ENCODE measurements at places on chromosomes 12 and 14. TPM values are rescaled to one million over a fixed set of nuclear protein-coding genes. Genes with fewer than 3 reads are reported as not detected.

DNA sequence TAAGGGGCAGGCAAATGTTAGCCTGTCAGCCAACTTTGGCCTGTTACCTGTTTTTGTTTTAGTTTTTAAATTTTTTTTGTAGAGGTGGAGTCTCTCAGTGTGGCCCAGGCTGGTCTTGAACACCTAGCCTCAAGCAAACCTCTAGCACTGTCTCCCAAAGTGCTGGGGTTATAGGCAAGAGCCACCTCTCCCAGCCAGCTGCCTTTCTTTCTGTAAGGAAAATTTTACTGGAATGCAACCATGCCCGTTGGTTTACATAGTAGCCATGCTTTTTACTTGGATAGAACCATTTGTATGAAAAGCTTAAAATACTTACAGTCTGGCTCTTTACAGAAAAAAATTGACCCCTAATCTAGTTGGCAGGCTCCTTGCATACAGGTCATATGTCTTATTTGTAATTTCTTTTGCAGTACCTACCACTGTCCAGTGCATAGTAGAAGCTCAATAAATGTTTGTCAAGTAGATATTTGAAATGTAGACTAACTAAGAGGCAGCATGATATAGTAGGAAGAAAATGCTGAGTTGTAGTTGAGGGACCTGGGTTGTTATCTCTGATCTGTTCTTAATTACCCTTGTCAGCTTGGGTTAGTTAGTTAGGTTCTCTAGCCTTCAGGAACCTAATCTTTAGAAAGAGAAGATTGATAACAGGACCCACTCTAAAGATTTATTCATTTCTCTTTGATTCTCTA lies 4.7 kb downstream of the MDM2 start:
- H3K4me3 ChIP-seq = no peak overlapping the region
- no peak overlapping the region for H3K27ac ChIP-seq

The ADCK1 gene
- total RNA-seq = 6.9 TPM

DNA sequence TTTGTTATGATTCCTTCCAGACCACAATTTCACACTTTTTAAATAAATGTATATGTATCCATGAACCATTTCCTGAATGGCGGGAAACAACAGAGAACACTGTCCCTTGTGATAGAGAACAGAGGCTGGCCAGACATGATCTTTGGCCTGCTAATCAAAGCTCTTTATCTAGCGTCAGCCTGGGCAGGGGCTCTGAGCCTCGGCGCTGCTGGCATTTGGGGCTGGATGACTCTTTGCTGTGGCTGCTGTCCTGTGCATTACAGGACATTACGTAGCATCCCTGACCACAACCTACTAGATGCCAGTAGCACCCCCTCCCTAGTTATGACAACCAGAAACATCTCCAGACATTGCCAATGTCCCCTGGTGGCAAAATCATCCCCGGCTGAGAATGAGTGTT lies 77.7 kb downstream of the DNAH10 start:
- no peaks in the 10 kb centered on the region for H3K36me3 ChIP-seq
- H3K4me1 ChIP-seq = no peaks in the 10 kb centered on the region
- H3K4me3 ChIP-seq = no peak overlapping the region

- H3K27me3 ChIP-seq = no peaks in the 10 kb centered on the region
- H3K4me3 ChIP-seq = no peak overlapping the region
- DNase-seq = no peak
- no peaks in the 10 kb centered on the region for H3K4me1 ChIP-seq
These were observed 105.6 kb downstream of the SLC25A47 start for GRCh38 chr14:100428727-100429126.

- no peaks in the 10 kb centered on the region for H3K36me3 ChIP-seq
- H3K27ac ChIP-seq = no peak overlapping the region
- H3K4me1 ChIP-seq = no peaks in the 10 kb centered on the region
- DNase-seq = no peak
- no peaks in the 10 kb centered on the region for H3K27me3 ChIP-seq
These were observed 445.6 kb downstream of the ADAMTS20 start for GRCh38 chr12:43106355-43106754.

GRCh38 chr12:10190558-10191388 lies 11.9 kb downstream of the TMEM52B start:
- no peak overlapping the region for H3K4me3 ChIP-seq
- no peaks in the 10 kb centered on the region for H3K36me3 ChIP-seq
- peak; percentile 53 for DNase-seq
- no peaks in the 10 kb centered on the region for H3K4me1 ChIP-seq
- no peak overlapping the region for H3K27ac ChIP-seq

GRCh38 chr12:111094157-111095010 lies 174.0 kb upstream of the MYL2 start:
- H3K36me3 ChIP-seq = no peaks in the 10 kb centered on the region
- no peak overlapping the region for H3K27ac ChIP-seq
- no peak for DNase-seq
- no peaks in the 10 kb centered on the region for H3K4me1 ChIP-seq
- no peak overlapping the region for H3K4me3 ChIP-seq

The MIP gene
- not detected for total RNA-seq

- H3K4me3 ChIP-seq = no peak overlapping the region
- no peaks in the 10 kb centered on the region for H3K27me3 ChIP-seq
- H3K27ac ChIP-seq = no peak overlapping the region
These were observed 962.9 kb downstream of the TMEM121 start for GRCh38 chr14:106489112-106489881.

DNA sequence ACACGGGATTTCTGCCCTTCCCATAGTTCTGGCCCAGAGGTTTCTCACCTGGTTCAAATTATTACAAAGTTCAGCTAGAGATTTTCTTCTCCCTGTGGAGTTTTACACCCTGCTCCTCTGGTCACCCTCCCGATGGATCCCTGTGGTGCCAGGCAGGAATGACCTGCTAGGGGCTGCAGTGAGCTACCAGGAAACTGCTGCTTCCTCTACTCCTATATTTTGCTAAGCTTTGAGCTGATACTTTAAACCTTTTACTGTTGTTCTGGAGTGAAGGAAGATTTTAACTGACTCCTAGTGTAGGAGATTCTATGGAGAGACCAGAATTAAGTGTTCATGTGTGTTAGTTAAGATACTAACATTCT lies 30.4 kb upstream of the LRIG3 start:
- H3K27me3 ChIP-seq = no peaks in the 10 kb centered on the region
- no peaks in the 10 kb centered on the region for H3K36me3 ChIP-seq
- DNase-seq = no peak

DNA sequence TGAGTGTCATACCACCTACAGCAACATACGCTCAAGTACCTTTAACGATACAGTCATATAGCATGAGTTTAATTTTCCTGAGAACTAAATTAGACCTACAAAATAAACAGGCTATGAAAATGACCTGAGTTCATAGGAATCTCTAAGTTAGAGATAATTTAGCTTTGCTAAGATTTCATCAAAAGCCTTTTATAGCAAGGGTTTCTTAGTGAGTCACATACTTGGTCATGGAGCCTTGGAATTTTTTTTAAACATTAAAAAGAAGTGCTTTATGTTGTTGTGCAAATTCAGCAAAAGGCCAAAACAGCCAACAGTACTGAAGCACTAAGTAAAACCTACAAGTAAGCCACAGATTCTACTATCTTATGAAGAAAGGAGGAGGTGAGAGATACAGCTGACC lies 93.6 kb upstream of the FERMT2 start:
- no peaks in the 10 kb centered on the region for H3K27me3 ChIP-seq
- H3K4me3 ChIP-seq = no peak overlapping the region
- H3K27ac ChIP-seq = peak overlapping the region; percentile 75
- no peak for DNase-seq

DNA sequence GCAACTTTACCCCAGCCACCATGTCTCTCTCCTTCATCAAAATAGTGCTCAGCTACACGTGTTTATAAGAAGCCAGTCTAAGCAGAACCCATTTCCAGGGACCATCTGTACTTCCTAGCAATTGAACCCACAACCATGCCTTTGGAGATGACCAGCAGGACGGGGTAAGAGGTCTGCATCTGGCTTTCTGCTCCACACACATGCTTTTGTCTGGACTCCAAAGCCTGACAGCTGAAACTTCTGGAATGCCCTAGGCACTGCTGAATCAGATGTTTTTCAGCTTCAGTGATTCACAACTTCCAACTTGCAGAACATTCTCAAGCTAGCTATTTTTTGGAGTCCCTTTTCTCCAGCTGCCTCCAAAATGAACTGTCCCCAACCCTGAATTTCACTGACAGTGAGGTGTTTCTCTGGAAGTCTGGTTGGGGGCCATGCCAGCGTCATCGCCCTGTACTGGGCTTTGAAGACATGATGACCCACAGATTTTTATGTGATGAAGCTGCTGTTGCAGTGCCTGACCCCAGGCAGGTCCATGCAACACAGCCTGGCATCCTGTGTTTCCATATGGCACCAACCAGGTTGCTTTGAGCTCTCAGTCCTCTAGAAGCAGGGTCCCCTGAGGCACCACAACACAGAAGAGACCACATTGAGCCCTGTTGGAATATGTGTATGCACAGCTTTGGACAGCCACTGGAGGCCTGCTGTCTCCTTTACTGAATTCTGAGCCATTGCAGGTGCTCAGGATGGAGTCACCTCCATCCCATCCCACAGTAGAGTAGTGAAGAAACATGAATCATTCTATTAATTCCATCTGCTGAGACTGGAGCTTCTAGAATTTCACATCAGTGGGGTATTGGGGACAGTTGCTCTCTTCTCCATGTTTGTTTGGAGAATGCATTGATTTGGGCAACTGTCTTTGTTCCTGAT lies 80.2 kb downstream of the NUAK1 start:
- DNase-seq = no peak
- no peak overlapping the region for H3K4me3 ChIP-seq
- H3K4me1 ChIP-seq = no peaks in the 10 kb centered on the region
- H3K27me3 ChIP-seq = no peaks in the 10 kb centered on the region
- H3K36me3 ChIP-seq = no peaks in the 10 kb centered on the region
- no peak overlapping the region for H3K27ac ChIP-seq

DNA sequence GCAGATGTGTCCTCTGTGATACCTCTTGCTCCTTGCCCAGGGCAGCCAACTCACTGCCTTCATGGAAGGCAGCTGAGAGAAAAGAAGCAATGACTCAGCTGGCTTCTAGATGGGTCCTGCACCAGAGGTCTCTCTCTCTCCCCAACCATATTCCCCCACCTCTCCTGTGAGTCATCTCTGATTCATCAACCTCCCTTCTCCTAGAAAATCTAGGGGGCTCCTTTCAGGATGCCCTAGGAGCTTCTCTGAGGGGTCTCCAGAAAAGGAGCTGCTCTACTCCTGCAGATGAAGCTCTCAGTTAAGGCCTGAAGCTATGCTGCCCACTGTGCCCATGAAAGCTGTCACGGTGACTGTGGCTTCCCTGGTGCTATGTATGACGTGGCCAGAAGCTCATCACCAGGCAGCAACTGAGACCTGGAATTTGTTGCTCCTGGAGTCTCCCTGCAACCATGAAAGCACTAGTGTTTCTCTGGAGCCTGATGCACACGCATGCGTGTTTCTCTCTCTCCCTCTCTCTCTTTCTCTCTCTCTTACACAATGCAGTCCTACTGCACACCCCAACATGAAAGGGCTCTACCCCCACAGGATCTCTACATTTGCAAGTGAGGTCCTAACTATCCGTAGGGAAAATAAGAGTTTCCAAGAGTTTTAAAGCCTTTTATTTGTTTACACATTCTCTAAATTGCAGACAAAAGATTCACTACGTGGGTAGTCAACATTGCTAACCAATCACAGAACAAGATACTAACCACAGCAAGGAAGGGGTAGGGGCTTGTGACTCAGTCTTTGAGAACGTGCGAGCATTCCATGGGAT lies 285.3 kb downstream of the DPF3 start:
- H3K4me3 ChIP-seq = no peak overlapping the region
- no peaks in the 10 kb centered on the region for H3K36me3 ChIP-seq
- H3K27ac ChIP-seq = no peak overlapping the region
- H3K4me1 ChIP-seq = no peaks in the 10 kb centered on the region
- no peaks in the 10 kb centered on the region for H3K27me3 ChIP-seq

- peak overlapping the region; percentile 6 for H3K4me3 ChIP-seq
- peaks cover 62% of the 10 kb centered on the region for H3K4me1 ChIP-seq
- no peak for DNase-seq
- H3K27me3 ChIP-seq = no peaks in the 10 kb centered on the region
These were observed 42.6 kb downstream of the ACTN1 start for GRCh38 chr14:68936476-68936875.

The MYO1H gene
- not detected for total RNA-seq

The HCAR1 gene
- total RNA-seq = 1.8 TPM

The IL31 gene
- not detected for total RNA-seq

GRCh38 chr14:103220134-103220981 lies 97.1 kb downstream of the TNFAIP2 start:
- H3K27ac ChIP-seq = no peak overlapping the region
- no peak overlapping the region for H3K4me3 ChIP-seq
- no peaks in the 10 kb centered on the region for H3K4me1 ChIP-seq
- DNase-seq = no peak

The TPPP2 gene
- not detected for total RNA-seq

GRCh38 chr12:39240587-39240986 lies 202.3 kb downstream of the KIF21A start:
- no peaks in the 10 kb centered on the region for H3K36me3 ChIP-seq
- H3K27ac ChIP-seq = no peak overlapping the region
- peaks cover 21% of the 10 kb centered on the region for H3K4me1 ChIP-seq
- H3K27me3 ChIP-seq = no peaks in the 10 kb centered on the region
- H3K4me3 ChIP-seq = no peak overlapping the region
- DNase-seq = no peak

DNA sequence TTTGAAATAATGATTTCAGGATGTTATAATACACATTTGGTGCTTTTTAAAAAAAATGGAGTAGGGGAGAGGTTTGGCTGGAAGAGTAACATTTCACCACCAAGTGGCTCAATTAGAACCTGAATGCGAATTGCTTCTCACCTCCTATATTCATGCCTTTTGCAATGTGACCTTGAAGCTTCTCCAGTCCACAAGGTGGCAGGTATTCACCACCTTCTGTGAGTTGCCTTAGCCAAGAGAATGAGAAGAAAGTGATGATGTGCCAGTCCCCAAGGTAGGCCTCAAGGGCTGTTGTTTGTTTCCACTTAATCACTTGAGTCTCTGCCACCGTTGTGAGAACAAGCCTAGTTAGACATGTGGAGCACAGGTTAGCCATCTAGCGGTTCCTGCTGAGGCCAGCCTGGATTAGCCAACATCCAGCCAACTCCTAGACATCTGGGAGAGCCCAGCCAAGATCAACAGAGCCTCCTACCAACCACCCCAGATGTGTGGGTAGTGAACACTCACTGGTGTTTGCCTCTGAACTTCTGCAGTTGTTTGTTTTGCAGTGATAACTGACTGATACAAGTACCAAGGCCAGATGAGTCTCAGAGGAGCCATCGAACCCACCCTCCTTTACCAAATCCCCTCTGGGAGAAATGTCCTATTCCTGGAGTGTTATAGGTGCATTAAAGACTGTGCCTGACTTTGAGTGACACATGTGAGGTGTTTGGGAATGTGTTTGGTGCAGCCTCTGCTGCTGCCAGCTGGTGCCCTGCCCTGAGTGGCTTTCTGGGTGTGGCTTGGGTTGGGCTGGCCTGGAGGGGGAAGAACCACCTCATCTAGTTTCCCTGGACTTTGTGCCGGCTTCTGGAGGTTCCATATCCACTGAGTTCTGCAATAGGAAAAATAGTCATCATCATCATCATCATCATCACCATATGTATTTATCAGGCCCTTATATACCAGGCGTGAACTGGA lies 132.5 kb upstream of the RFLNA start:
- H3K4me3 ChIP-seq = no peak overlapping the region
- no peak for DNase-seq
- H3K27ac ChIP-seq = no peak overlapping the region
- no peaks in the 10 kb centered on the region for H3K27me3 ChIP-seq

GRCh38 chr12:118417942-118418341 lies 41.6 kb downstream of the SUDS3 start:
- H3K27ac ChIP-seq = no peak overlapping the region
- no peak for DNase-seq
- peaks cover 63% of the 10 kb centered on the region for H3K36me3 ChIP-seq
- H3K27me3 ChIP-seq = no peaks in the 10 kb centered on the region

The NRL gene
- 7.0 TPM for total RNA-seq

- no peak overlapping the region for H3K4me3 ChIP-seq
- H3K27me3 ChIP-seq = no peaks in the 10 kb centered on the region
- DNase-seq = no peak
- no peaks in the 10 kb centered on the region for H3K4me1 ChIP-seq
These were observed 13.7 kb downstream of the DDX54 start for GRCh38 chr12:113171543-113171942.

The IQSEC3 gene
- total RNA-seq = 2.0 TPM

The SLC8B1 gene
- 56.9 TPM for total RNA-seq

Data from tibial nerve (tissue), 4 donors.